CD4-positive, alpha-beta T cell treated with Interleukin-10 for 1 hour (primary cell): ENCODE measurements at places on chromosomes 12 and 14.

- DNase-seq: peak; percentile 11
These were observed 5.6 kb downstream of the TCTN1 start for GRCh38 chr12:110619534-110619953.

DNA sequence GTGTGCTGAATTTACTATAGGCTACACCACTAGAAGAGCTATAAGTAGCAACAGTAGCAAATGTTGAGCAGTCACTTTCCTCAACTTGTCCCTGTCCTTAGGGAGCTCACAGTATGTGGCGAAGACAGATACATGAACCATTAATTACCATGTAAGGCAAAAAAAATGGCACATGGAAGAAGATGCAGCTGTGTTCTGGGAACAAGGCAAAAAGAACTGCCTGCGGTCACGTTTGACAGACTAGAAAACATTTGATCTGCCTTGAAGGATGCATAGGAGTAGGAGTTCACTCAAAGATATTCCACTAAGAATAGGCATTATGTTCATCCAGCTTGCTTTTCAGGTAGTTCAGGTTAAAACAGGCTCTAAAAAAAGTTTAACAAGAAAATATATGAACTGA, 46.5 kb upstream of the IFNG-AS1 start:
- DNase-seq: no peak

DNA sequence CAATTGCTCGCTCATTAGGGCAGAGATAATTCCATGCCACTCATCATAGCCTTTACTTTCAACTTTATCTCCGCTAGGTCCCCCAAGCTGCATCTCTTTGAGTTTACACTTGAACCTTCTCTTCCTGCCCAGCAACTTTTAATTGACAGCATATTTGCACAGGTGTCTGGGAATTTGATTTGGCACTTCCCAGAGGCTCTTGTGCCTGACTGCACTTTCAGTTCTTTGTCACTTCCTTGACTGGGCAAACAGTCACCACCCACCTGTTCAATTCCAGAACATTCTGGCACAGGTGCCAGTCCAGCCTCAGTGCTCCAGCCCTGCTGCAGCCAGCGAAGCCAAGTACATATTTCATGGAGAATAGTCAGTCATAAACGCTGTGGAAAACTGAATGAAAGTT, 110.1 kb upstream of the LRIG3 start:
- no peak for DNase-seq

- no peak for DNase-seq
These were observed at the start of gene PTPRO for GRCh38 chr12:15322164-15323061. PTPRO (plus strand) TSS chr12:15322508.

GRCh38 chr12:124696693-124697476, 129.5 kb upstream of the NCOR2 start:
- DNase-seq: no peak

DNA sequence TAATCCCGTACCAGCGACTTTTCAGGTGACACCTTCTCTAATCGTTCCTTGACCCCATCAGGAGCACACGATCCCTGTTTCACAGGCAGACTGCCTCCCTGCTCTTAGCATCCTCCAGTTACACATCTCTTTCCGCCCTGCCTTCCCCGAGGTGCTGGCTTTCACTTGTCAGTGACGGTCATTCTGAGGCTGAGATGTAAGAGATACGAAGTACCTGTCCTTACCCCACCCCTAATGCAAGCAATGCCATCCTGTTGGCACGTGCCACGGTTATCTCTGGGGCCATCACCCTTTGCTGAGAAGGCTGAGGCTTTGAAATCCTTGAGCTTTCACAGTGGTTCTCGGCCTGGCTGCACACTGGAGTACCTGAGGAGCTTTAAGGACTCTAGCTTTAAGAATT, 24.4 kb downstream of the B4GALNT3 start:
- no peak for DNase-seq

- DNase-seq: no peak
These were observed 13.1 kb downstream of the ARF6 start for GRCh38 chr14:49905989-49906388.

- DNase-seq: no peak
These were observed 2.6 kb downstream of the GDF11 start for GRCh38 chr12:55745361-55746173.

GRCh38 chr12:87728931-87729593, 300.1 kb downstream of the C12orf50 start:
- DNase-seq: no peak

DNA sequence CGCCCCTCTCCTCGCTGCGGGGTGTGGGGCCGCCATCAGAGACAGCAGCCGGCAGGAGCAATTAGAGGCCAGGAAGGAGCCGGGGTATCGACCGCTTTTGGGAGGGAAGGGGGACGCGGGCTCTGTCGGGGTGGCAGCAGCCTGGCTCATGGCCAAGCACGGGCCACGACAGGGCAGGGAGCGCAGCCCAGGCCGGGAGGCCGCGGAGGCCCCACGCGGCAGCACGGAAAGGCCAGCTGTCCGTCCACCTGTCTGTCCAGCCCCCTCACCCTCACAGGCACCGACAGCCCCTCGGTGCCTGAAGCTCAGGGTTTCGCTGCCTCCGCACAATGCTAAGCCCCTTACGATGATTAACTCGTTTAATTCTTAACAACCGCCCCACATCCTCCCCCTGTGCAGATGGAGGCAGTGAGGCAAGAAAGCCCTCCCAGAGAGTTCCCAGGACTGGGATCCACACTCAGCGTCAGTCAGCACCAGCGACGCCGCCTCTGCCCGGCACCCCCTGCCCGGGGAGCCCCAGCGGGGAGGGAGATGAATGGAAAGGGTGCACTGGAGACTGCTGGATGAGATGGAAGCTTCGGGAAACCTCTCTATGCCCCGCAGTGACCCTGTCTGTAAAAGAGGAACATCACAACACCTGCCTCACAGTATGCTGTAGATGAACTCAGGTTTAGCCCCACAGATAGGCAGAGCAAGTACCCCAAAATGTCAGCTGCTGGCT, 23.7 kb downstream of the NCOR2 start:
- no peak for DNase-seq

- no peak for DNase-seq
These were observed 319.2 kb downstream of the BCL11B start for GRCh38 chr14:98952593-98953350.

DNA sequence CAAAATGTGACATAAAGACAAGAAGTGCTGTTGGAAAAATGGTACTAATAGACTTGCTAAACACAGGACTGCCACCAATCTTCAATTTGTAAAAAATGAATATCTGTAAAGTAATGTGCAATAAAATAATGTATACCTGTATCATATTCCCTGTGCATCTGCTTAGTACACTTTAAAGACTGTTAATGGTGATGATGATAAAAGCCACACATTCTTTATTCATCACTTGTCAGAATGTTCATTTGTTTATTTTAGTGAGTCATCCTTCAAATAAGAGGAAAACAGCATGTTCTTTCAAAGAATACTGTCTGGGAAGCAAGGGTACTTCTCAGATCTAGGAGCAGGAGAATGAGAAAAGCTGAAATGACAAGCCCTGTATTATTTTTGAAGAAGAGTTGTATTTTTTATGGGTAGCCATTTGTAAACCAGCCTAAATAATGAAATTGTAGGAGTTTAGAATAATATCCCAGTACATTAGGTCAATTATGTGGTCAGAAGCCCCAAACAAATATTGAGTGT, 78.3 kb upstream of the PSMA6 start:
- no peak for DNase-seq

GRCh38 chr12:100234591-100235304, 32.1 kb downstream of the DEPDC4 start:
- peak; percentile 34 for DNase-seq

GRCh38 chr14:30180219-30180618, 252.6 kb upstream of the PRKD1 start:
- no peak for DNase-seq

DNA sequence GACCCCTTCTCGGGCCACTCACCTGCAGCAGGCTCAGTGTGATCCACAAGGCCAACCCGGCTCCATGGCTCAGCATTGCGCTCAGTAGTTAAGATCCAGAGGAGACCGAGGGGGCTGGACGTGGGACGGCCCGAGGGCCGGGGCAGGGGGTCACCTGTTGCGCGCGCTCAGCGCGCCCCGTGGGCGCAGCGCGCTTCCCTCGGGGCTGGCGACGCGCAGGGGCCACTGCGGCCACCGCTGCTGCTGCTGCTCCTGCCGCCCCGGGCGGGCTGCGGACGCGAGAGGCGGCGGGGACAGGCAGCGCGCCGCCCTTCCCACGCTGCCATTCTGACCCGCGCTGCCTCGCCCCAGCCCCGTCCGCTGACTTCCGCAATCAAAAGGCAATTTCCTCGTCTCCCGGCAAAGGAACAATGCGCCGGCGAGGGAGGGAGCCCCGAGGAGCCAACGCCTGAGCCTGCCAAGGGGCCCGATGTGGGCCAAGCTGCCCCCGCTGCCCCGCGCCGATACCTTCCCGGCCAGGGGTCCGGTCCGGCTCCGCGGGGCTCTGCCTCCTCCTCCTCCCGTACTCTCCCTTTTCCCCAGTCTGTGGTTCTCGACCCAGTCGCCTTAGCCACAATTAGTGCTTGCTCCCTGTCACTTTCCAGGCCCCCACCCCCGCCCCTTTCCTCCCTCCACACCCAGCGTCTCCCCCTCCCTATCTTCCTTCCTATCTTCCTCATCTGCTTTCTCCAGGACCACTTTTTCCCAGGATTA, 27.3 kb downstream of the PTPRB start:
- no peak for DNase-seq

DNA sequence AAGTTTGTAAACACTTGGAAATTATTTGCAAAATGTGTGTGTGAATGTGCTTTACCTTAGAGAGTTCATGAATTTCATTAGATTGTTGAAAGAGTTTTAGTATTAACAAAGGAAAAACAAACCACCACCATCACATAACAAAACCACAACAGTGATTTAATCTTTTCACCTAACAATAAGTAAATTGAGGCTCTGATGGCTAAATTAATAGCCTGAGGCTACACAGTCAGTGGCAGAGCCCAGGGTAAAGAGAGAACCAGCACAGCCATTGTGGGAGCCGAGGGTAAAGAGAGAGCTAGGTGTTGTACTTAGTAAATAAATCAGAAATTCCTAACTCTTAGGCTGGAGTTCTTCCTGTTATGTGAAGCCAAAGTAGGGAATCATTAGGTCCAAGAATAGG, 51.2 kb upstream of the CAPRIN2 start:
- no peak for DNase-seq

DNA sequence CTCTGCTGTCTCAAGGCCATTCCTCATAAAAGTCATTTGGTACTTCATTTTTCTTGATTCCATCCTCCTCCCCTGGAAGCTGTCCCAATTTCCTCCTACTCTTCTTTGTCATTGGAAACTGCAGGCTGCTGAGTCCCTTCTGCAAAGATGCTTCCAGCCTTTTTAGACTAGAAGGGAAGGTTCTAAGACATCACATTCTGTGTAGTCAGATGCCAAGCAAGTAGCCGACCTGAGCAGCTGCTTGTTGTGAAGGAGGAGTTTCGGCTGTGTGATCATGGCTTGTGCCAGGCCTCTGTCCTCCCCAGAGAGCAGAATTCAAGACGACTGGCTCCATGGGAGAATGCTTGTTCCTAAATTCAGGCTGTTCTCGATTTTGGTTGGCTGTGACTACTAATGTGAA, 8.7 kb downstream of the RFC5 start:
- DNase-seq: no peak

DNA sequence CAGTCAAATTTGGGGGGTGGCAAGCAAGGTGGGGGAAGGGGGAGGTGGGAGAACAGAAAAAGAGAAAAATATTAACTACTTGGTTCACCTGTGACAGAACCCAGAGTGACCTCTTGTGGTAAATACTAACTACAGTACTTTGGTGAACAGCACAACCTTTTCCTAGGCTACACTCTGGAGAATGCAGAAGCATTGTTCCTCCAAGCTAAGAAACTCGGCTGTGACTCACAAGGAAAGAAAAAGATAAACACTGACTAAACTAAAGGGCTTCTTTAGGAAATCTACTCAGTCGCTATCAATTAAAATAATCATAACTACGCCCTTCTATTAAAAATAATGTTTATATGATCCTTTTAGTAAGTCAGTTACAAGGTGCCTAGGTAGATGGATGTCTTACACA, 5.4 kb downstream of the KCNH5 start:
- DNase-seq: no peak

DNA sequence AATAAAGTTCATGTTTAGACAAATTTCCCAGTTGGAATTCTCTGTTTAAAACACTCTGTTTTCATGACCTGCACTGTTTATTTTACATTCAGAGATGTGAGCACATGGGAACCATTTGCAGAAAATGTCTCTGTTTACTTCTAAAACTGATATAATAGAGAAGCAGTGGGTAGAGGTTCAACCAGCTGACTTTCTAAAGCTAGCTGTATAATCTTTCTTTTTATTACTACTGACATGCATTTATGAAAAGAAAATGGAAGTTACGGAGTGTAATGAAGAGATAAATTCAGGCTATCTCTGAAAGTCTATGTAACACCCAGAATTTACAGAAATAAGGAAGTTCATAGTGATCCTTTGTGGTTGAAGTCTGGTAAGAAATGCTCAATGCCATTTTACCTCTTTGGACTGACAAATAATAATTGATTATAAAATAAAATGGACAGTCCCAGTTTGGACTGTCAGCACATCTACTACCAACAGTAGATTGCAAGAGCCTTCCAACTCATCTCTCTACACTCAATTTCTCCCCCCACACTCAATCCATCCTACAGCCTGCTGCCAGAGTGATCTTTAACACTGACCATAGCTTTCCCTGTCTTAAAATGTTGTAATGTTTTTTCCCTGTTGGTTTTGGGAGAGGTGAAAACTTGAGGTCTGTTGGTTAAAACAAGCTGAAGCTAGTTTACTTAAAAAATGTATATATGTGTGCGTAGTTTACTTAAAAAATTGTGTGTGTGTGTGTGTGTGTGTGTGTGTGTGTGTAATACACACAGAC, 137.4 kb downstream of the AEBP2 start:
- no peak for DNase-seq

DNA sequence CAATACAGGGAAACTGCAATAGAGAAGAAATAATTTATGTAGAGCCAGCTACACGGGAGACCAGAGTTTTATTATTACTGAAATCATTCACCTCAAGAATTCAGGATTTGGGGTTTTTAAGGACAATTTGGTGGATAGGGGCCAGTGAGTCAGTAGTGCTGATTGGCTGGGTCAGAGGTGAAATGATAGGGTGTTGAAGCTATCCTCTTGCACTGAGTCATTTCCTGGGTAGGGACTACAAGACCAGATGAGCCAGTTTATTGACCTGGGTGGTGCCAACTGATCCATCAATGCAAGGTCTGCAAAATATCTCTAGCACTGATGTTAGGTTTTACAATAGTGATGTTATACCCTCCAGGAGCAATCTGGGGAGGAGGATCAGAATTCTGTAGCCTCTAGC, 486.3 kb downstream of the LRIG3 start:
- no peak for DNase-seq

GRCh38 chr12:128140551-128140950, 126.4 kb upstream of the TMEM132C start:
- no peak for DNase-seq

GRCh38 chr14:75134644-75135043, 7.8 kb upstream of the NEK9 start:
- no peak for DNase-seq
